Iris pigment epithelial cell (primary cell): ENCODE measurements at places on chromosomes 4 and X.

DNA sequence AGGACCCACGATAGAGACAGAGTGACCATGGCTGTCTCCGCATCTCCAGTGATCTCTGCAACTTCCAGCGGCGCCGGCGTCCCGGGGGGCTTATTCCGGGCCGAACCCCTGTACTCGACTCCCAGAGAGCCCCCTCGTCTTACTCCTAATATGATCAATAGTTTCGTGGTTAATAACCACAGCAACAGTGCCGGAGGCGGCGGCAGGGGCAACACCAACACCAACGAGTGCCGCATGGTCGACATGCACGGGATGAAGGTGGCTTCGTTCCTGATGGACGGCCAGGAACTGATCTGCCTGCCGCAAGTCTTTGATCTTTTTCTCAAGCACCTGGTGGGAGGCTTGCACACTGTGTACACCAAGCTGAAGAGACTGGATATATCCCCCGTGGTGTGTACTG lies 343 bp downstream of the DACH2 start:
- DNase-seq = no peak

DNA sequence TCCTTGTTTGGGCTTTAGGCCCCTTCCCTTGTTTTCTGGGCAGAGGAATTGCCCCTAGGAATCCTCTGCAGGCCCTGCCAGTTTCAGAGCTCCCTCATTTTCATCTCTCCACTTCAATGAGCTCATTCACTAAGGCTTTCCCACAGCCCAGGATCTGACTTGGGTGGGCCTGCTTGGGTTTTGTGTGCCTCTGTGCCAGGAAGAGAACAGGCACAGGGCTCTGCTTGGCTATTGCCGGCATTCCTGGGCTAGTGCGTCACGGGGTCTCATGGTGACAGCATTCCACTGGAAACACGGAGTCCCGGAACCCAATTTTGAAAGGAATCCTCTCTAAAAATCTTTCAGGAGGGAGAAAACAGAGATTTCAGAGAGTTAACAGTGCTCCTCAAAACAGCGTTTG lies 150.5 kb downstream of the VCX3A start:
- no peak for DNase-seq

DNA sequence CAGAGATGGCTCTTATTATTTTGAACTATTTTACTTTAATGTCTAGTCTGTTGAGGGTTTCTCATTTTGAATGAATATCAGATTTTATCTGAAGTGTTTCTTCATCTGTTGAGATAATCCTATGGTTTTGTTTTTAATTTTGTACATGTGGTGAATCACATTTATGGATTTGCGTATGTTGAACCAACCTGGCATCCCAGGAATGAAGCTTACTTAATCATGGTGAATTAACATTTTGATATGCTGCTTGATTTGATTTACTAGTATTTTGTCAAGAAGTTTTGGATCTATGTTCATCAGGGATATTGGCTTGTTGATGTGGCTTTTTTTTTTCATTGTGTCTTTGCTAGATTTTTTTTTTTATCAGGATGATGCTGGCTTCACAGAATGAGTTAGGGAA lies 2390.9 kb downstream of the PCDH7 start:
- DNase-seq = peak; percentile 50

GRCh38 chrX:121975671-121976070 lies 928.3 kb downstream of the GLUD2 start:
- no peak for DNase-seq

GRCh38 chr4:141642711-141643110 lies 6.3 kb downstream of the IL15 start:
- DNase-seq = no peak

GRCh38 chr4:17650406-17650805 lies 36.0 kb downstream of the MED28 start:
- DNase-seq = no peak

DNA sequence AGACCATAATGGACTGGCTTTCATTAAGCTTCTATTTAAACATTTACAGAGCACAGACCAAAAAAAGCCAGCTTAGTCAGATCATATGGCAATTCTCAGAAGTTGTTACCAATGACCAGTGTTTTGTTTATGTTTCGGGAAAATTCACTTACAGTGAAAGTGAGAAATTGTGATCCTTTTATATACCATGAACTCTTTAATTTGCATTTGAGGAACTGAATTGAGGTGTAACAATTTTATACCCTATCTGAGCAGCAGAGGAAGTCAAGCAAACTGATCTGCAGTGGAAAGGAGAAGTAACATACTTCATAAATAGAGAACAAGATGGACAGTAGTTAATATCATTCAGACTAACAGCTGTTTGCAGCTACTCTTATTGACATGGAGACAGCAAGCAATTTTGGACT lies 97.1 kb downstream of the TMA16 start:
- no peak for DNase-seq

DNA sequence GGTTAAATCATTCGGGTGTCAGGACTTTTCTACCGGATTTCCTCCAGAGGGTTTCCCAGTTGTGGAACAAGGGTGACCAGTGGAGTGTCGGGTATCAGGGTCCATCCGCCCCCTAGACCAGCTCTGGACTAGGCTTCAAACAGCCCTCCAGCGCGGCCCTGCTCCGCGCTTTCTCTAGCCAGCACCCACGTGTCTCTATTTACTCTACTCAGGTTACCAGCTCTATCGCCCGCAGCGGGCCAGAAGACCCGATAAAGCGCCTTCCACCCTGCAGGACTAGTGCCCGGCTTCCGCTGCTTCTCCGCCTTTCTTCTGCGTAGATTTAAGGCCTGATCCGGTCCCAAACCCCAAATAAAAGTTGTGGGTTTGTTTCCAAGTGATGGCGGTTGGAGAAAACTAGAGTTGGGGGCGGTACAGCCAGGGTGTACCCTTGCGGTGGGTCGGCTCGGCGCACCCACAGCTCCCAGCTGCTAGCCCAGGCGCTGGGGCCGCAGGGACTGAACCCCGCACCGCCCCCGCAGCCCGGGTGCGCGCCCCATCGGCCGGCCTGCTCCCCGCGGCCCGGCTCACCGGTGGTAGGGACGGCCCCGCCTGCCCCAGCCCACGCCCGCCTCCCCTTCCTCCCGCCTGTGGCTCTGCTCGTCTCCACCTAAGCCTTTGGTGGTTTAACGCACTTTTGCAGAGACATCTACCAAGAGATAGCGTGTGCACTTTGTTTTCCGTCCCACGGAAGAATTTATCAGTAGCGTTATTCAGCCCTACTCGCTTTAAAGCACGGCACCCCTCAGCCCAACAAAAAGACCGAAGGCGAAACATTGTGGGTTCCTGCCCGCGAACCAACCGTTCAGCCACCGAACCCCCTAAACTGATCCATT lies 2.1 kb downstream of the LEF1 start:
- DNase-seq = no peak
